GF-D8 (cell line): ENCODE measurements at places on chromosomes 3 and 15.
A peak's percentile ranks its signal among the peaks of the same experiment; 100 is the strongest.

DNA sequence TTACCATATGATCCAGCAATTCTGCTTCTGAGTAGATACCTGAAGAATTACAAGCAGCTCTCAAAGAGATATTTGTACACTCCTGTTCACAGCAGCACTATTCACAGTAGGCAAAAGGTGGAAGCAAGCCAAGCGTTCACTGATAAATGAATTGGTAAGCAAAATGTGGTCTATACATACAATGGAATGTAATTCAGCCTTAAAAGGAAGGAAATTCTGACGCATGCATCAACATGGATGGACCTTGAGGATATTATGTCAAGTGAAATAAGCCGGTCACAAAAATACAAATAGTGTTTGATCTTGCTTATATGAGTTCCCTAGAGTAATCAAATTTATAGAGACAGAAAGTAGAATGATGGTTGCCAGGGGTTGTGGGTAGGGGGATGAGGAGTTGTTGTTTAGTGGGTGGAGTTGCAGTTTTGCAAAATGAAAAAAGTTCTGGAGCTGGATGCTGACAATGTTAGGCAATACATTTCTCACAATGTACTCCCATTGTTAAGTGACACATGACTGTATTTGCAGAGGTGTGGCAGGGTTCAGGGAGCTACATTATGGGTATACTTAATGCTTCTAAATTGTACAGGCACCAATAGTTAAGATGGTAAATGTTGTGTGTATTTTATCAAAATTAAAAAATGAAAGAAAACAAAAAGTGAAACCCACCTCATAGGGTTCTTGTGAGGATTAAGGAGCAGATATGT is 26.7 kb downstream of the SLC6A1 start:
- no peak for DNase-seq

DNA sequence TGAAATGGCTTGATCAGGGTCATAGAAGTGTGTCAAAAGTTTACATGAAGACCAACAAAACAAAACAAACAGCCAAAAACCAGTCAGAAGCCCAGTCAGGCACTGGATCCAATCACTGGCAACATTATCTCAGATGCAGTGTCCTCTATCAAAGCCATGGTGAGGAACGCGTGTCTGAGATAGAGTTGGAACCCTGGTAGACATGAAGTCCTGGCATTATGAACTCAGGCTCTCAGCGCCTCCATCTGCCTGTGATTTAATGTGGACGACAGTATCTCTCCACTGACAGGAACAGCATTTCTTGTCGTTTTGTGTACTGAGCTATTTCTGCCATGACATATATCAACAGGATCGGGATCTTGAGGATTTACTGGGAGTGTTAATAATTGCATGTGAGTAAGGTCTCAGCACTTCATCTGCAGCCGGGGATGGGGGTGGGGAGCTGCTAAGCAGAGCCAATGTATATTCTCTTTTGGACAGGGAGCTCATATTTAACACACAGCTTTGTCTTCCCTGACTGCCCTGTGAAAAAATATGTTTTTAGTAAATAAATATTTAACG is 1120.0 kb downstream of the IGSF11 start:
- no peak for DNase-seq

DNA sequence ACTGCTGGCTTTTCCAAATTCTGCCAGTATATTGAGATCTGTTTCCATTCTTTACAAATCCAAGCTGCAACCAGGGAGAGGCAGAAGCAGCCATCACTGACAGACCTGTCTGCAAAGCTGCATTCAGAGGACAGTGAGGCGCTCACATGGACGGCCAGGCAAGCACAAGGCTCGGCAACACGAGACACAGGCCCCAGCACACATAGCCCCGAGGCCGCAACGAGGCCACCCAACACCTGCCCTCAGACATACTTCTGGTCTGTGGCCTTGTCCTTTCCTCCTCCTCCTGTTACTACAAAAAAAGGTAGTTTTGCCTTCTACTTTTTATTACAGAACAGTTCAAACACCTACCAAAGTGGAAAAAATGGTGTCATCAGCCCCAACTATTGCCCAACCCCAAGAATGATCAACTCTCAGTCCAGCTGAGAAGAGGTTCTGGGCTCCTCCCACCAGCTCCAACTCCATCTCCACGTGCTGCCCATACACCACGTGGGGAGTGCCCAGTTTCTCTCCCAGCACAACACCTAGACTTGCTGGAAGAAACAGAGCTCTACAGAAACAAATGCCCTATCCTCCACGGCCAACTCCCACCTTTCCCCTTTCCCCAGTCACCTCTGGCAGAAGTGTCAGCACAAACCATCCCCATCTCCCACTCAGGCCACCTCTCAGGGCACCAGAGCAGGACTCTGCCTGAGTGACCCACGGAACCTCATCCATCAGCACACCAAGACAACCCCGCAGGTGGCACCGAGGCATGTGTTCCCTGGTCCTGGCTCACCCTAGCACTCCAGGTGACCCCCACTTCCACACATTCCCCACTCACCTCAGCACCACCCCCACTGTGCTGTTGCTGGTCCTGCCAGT is 7.4 kb downstream of the ZXDC start:
- DNase-seq, result peak; percentile 21

GRCh38 chr15:50262533-50262932 is 3.0 kb downstream of the HDC start:
- peak; percentile 34 for DNase-seq

GRCh38 chr15:89002281-89002761 is 85.9 kb upstream of the ABHD2 start:
- DNase-seq, result peak; percentile 11

GRCh38 chr3:183370391-183370790 is 58.0 kb downstream of the MCF2L2 start:
- no peak for DNase-seq

- no peak for DNase-seq
Observed at GRCh38 chr3:158976966-158977365, 175.1 kb downstream of the MFSD1 start.

DNA sequence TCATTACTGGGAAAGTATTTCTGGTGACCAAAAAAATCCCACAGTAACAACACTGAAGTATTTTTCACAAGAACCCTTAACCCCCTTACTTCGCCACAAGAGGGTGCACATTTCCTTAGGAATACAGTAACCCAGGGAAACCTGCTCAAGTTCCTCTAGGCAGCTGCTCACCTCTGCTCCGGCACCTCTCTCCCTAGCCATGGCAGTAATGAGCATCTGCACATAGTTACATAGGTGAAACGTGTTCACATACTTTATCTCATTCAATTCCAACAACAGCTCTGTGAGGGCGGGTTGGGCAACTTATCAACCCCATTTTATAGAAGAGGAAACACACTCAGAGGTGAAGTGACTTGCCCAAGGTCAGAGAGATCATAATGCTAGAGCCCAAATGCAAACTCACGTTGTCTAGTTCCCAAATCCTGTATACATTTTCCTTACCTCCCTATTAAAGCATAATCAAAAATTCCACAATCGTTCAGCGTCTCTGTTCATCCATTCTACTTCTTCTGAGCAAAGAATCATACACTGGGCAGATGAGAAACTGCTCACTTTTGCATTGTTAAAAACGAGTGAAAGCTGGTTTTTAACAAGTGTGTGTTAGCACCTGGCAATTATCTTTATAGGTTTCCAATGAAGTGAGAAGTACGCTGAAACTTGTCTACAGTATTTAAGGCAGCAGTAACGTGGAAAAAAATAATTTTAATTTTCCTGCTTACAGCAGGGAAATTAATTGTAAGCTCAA is 90.7 kb downstream of the IGF2BP2 start:
- peak; percentile 45 for DNase-seq

GRCh38 chr3:4270720-4271119 is 32.4 kb upstream of the SETMAR start:
- DNase-seq, result no peak

DNA sequence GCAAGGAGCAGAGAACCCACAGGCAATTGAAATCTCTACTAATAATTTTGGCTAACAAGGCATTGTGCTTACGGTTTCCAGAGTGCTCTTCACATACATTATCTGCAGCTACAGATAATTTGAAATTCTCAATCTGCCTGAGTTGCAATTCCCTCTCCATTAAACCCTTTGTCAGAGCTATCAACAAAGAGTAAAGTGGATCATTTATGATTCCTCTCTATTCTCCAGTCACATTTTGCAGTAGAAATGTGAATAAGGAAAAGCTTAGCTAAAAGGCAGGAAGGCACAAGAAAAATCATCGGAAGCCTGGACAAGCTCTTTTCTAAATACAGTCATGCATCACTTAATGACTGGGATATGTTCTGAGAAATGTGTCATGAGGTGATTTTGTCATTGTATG is 49.6 kb downstream of the FAM98B start:
- DNase-seq, result no peak

DNA sequence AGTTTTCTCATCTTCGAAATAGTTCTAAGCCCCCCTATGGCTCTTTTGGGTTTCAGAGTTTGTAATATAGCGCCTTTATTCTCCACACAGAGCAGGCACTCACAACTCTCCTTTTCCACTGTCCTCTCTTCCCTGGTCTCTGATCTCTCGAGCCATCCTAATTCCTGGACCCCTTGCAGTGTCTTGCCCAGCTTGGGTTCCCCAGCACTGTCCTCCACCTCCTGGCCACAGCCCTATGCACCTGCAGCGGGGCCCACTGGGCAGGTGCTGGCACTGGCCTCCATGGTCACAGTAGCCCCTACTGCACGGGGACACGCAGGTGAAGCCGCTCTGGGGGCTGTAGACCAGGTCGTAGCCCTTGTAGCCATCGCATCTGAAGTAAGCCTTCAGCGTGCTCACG is 27.9 kb downstream of the MUC20 start:
- DNase-seq, result no peak

DNA sequence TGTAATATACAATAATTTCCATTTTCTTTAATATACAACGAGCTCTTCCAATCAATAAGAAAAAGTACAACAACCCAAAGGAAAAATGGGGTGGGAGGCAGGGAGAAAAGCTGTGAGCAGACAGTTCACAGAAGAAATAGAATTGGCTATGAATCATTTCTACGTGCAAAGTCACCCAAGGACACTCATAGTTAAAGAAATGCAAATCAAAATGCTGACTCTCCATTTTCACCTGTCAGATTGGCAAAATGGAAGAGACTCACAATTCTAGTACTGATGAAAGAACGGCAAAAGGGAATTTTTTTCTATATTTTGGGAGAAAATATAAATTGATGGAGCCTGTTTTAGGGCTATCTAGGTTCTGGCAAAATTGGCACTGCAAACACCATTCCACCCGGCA is 116.3 kb upstream of the MEF2A start:
- DNase-seq, result no peak

DNA sequence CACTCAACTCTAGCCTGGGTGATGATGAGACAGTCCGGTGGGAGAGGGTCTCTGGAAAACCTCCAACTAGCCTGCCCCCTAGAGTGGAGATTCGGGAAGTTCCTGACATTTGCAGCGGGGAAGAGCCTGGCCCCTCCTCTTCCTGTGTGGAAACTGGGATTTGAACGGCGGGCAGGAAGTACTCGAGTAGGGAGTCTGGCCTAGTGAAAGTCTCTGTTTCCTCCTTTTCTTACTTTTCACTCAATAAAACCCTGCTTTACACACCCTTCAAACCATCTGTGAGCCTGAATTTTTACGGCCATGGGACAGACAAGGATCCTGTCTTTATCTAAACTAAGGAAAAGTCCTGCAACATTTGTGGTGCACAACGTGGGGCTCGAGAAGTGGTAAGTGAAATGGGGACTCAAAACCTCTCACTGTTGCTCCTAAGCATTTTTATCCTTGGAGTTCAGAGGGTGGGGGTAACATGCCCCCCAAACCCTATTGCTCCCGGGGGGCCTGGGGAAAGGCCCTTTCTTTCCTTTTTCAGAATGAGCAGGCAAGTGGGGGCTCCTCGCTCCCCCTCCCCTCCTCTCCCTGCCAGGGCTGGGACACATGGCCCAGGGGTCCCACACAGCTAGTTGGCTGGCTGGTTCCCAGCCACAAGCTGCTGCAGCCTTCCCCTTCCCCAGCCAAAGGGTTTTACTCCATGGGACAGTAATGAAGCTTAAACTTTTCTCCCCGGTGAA is 224.7 kb upstream of the GBE1 start:
- no peak for DNase-seq

DNA sequence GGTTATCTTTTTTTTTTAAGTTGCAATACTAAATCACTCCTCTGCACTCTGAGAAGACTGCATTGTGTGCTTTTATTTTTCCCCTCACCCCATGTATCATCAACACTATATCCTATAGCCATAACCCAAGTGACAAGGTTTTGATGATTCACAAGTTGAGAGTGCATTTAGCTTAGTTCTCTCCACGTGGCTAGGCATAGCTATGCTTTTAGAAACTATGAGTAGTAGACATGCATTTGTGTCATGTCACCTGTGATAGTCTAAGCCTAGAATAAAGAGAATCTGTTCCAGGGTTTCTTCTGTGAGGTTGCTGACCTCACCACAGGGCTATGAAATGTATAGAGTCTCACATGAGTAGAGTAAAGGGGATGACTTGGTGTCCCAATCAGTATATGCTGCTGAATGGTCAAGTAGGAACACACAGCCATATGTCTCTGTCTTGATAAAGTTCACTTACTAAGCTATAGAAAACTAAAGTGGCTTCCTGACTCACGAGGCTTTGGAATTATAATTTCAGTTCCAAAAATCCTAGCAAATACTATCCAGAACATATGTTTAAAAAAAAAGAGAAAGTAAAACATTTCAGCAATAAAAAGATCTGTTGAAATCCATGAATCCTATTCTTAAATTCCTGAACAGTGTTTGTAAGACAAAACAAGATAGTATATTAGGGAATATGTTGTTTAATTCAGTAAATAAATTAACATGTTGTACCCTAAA is 206.3 kb downstream of the LSAMP start:
- no peak for DNase-seq

DNA sequence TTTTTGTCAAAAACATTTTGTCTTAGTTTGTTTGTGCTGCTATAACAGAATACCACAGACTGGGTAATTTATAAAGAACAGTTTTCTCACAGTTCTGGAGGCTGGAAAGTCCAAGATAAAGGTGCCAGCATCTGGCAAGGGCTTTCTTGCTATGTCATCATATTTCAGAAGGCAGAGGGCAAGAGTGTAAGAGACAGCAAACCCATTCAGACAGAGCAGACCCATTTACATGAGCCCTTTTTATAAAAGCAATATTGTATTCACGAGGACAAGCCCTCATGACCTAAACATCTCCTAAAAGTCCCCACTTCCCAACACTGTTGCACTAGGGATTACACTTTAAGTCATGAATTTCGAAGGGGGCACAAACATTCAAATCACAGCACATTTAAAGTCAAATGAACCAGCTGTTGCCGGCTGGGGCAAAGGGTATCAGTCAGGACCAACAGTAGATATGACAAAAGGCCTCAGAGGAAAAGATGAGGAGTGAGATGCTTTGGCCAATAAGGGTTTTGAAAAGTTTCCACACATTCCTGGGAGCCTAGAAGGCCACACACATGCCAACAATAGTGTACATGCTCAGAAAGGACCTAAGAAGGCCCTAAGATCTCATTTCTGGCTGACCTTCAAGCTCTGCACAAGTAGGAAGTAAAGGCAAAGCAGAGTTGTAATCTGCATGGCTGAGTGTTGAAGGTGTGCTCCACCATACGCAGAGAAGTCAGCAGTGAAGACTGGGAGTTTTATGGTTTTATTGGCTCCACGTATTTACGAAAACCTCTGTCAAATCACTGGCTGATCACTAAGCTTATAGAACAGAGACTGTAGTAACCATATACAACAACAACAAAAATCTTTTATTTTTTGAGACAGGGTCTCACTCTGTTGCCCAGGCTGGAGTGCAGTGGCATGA is 37.9 kb downstream of the UQCC5 start:
- no peak for DNase-seq
